ENCODE measurements at places on chromosomes 16 and 17. TPM values are rescaled to one million over a fixed set of nuclear protein-coding genes. Genes with fewer than 3 reads are reported as not detected.

The NLRC3 gene
- 39.6 TPM for total RNA-seq

- no peak for DNase-seq
Measured at GRCh38 chr16:11211977-11212797, 43.8 kb downstream of the SOCS1 start.

The PIRT gene
- not detected for total RNA-seq

The SLFN12L gene
- total RNA-seq, result 3.7 TPM

DNA sequence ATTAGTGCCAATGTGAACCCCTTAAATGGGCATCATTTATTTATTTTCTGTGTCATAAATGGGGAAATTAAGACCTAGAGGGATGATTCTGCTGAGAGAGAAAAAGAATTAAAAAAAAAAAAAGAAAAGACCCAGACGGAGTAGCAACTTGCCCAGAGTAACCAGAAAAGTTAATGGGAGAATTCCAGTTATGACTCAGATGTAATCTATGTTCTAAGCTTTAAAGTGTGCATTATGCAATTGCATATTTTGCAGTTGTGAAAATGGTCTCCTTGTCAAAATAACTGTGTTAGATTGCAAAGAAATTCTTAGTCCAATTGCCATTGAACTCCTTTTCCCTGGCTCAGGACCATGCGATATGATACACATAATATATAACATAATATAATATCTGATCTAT is 38.6 kb upstream of the TBX2 start:
- no peak for DNase-seq

DNA sequence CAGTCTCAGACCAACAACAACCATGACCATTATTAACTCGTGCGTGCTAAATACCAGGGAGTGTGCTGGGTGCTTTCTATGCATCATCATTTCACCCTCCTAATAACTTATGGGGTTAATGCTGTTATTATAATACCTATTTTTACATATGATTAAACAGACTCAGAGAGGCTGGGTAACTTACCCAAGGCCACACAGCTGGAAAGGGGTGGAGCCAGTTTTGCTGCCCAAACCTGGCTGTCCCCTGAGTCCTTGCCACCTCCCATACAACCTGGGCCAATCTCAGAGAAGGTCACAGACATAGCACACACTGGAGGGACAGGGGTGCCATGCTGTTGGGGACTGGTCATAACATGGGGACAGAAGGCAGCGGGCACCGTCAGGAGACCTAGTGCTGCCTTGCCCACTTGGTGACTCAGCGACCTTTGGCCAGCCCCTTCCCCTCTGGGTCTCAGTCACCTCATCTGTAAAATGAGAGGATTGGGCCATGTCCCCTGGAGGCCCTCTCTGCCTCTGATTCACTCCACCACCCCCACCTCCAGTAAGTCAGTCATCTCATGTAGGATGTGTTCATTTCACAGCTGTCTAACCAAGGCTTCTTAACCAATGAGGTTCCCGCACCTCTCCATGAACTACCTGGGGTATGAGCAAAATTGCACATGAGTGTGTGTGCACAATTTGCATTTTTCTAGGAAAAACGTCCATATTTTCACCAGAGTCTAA is 11.4 kb upstream of the FADS6 start:
- DNase-seq, result no peak

- peak; percentile 94 for DNase-seq
Measured at GRCh38 chr17:78147315-78147998, 1.3 kb downstream of the C17orf99 start.

The SYNGR3 gene
- 19.8 TPM for total RNA-seq

GRCh38 chr16:69466547-69466946 is 42.1 kb downstream of the CYB5B start:
- DNase-seq, result no peak

DNA sequence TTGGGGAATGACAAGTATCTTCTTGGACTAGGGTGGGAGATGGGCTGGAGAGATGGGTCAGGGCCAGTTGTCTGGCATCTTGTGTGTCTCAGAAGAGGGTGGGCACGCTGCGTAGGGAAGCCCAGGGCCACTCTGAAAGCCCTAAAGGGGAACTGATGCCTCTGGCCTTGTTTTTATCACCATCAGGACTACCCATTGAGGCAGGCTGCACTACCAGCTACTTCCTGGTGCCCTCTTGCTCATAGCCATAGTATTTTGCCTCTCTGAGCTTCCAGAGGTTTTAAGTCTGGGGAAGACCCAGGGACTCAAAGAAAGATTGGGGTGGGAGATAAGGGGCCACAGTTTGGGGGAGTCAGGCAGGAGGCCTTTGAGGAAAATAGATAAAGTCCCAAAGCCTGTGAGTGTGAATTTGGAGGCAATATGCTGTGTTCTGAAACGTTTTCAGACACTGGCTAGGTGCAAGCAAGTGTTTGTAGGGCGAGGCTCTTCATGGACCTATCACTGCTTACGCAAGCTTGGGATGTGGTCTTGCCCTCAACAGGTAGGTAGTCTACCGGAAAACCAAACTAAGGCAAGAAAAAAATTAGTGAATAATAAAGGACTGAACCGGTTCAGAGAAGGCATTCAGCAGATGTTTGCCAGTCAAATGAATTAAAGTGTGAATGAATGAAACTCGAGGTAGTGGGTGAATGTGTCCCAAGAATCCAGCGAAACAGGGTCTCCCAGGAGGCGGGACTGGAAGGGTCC is 688 bp upstream of the ITGB3 start:
- no peak for DNase-seq

GRCh38 chr17:20234276-20234675 is 225.1 kb downstream of the SPECC1 start:
- DNase-seq, result no peak

The ARSG gene
- 18.4 TPM for total RNA-seq

DNA sequence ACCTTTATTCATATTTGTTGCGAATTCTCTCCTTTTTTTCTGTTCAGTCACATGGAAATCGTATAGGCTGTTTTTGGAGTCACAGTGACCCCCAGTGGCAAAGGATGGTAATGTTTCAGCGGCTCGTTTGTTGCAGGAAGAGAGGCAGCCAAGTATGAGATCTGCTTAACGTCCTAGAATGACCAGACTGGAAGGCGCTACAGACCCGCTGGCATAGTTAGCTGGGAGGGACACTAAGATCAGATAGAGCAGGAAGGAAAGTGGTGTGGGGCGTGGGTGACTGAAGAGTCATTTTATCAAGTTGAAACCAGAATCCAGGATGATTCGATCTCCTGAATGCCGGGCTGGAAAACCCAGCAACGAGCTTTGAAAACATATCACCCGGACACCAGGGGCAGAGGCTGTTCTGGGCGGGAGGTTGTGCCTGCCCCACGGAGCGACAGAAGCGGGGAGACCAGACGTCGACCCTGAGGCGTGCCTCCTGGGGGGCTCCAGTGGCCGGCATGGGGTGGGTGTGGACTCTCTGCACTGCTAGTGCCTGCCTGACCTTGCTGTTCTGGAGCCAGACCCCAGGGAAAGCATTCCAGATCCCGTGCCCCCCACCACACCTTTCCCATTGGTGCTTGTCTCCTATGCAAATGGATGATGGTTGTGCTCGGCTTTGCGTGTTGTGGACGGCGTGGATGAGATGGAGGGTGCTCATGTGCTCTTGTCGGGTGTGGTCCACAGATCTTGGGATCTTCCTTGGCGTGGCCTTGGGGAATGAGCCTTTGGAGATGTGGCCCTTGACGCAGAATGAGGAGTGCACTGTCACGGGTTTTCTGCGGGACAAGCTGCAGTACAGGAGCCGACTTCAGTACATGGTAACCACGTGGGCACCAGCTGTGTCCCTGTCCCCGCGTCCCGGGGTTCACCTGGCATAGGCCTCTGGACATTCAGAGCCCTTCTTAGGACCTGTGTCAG is 7.7 kb downstream of the IL34 start:
- DNase-seq, result peak; percentile 82

The DNAI2 gene
- not detected for total RNA-seq

- DNase-seq, result no peak
Measured at GRCh38 chr16:6335072-6335471, 997.6 kb upstream of the RBFOX1 start.

DNA sequence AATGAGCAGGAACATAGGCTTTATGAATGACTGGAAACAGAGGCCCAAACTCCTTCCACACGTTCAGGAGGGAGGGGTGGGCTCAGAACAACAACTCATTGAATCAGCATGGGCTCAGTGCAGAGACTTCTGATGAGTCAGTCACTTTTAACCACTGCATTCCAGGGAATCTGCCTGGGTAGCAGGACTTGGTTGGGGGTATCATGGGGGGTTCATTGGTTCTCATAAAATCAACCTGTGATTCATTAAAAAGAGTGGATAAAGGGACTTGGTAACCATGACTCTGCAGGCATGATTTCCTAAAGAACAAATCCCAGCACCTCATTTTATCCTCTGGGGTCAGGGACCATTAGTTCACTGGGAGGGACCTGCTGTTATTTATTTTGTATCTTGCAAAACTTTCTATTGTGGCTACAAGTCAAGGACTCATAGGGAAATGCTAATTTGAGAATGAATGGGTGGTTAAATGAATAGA is 13.8 kb downstream of the ITGB3 start:
- no peak for DNase-seq

The SCGB1C2 gene
- total RNA-seq, result not detected

- DNase-seq, result no peak
Measured at GRCh38 chr16:5235119-5235518, 137.5 kb upstream of the EEF2KMT start.

- peak; percentile 42 for DNase-seq
Measured at GRCh38 chr16:24896439-24896838, 50.7 kb downstream of the SLC5A11 start.

GRCh38 chr16:85273293-85273692 is 161.0 kb upstream of the CIBAR2 start:
- no peak for DNase-seq

The TMEM204 gene
- total RNA-seq, result 0.58 TPM

The OTOP3 gene
- total RNA-seq, result not detected

GRCh38 chr17:76050538-76051467 is 21.5 kb downstream of the SRP68 start:
- DNase-seq, result no peak

DNA sequence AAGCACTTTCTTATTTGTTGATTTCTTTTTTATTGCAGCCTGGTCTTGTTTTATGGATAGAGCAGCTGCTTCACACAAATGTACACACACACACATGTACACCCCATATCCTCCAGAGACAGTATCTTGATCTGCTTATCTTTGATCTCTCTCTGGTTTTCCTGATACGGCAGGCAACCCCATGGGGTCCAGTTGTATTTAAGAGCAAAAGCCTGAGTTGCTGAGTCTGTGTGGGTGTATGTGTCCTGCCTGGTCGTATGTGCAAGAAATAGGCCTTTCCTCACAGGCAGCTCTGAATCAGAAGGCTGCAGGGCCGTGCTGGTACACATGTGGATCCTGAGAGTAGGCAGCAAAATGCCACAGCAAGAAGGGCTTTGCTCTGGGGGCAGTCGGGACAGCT is 14.6 kb upstream of the LGALS9 start:
- no peak for DNase-seq

- no peak for DNase-seq
Measured at GRCh38 chr16:22418826-22419225, 44.4 kb upstream of the CDR2 start.

The TGFB1I1 gene
- 4.0 TPM for total RNA-seq

The ZDHHC1 gene
- total RNA-seq, result 2.4 TPM

DNA sequence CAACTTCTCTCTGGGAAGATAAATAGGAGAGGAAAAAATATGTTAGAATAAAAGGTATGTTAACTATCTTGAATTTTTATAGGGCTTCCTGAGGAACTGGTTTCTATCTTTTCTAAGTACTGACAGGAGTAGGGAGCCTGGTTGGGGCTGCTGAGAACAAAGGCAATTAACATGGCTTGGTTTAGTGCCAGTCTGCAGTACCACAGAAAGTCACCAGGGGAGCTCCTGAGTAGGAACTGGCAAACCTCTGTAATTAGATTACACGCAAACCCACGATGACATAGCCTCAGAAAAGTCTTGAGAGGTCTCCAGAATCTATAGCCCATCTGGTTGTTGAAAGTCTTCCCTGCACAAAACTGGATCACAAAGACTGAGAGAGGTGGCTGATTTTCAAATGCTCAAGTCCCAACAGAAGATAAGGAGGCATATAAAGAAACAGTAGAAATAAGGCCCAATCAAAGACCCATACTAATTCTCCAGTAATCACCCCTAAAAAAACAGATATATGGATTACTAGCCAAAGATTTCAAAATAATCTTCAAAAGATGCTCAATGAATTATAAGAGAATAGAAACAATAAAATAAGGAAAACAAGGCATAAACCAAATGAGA is 11.7 kb upstream of the CNTNAP4 start:
- DNase-seq, result no peak

- DNase-seq, result no peak
Measured at GRCh38 chr17:33338242-33338641, 45.1 kb upstream of the ASIC2 start.

The TNFRSF13B gene
- 217 TPM for total RNA-seq

The IL17C gene
- 1.5 TPM for total RNA-seq

The ABCA5 gene
- 37.2 TPM for total RNA-seq

GRCh38 chr17:82664701-82665182 is 16.5 kb upstream of the WDR45B start:
- no peak for DNase-seq

The PLCD3 gene
- 4.1 TPM for total RNA-seq

DNA sequence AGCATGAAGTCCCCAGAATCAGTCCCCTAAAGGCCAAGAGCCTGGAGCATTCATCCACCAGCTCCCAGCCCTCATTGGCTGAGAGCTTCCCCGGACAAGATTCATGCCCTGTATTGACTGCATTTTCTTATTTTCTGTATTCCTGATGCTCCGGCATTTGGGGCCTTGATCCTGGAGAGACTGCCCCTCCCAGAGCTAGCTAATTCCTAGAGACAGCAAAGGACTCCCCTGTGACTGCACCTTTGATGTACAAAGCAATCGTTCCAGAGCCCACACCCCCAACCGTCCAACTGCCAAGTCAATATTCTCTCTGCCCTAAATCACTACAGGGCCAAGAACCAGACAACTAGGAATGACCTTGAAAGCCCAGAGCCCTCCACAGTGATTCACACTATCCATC is 93.4 kb upstream of the CDH5 start:
- DNase-seq, result no peak

DNA sequence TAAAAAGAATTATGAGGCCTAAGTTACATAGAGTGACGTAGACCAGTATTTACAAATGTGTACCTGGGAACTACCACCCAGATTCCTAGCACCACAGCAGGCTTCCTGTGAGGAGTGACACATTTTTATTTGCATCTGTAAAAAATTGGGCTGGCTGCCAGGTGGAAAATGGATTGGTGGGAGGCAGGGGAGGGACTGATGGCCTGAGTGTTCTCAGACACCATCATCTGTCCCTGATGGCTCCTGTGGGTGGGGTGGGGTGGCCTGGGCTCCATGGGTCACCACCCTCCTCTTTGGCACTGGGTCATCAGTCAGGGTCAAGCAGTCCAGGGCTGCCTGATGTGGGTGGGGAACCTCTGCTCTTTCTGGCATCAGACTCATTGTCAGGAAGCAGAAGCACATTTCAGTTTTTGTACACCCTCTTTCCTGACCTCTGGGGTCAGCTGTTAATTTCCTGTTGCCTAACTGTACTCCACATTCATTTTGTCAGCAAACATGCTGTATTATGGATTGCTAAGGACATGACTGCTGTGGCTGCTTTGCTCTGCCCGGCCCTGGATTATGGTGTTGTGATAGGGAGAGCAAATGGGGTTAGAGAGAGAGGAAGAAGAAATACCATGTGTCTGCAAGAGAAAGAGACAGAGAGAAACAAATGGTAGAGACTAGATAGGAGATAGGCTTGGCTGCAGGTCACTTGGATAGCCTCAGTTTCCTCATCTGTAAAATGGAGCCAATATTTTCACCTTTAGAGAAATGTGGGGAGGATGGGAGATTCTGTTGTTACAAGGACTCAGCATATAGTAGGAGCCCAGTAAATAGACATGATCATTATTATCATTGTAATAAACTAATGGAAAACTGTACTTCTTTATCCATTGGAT is 11.6 kb upstream of the MFAP4 start:
- DNase-seq, result no peak

All from B cell (primary cell).